ENCODE measurements at places on chromosomes 11 and 22.

- DNase-seq = no peak
These were observed 32.2 kb downstream of the C2CD3 start for GRCh38 chr11:74138572-74138971.

DNA sequence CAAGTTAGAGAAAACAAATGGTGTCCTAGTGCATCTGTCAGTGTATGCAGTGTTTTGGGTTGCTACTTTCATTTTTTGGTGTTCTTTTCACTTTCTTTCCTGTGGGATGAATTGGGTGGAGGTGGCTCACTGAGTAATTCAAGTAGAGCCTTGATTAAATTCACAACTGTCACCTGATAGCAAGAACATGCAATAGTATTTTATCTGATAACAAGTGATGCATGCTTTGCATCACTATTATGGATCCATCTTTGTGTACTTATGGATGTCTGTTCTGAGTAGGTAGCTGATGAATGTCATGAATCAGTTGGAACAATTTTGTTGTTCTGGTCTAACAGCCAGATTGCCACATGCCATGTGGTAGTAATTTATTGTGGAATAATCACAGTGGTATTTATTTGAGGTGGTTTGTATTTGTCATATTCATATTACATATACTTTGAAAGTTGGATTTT is 87.5 kb downstream of the DDX10 start:
- no peak for DNase-seq

GRCh38 chr11:83583757-83584366 is 297.7 kb upstream of the CCDC90B start:
- DNase-seq = no peak

- no peak for DNase-seq
These were observed 10.4 kb downstream of the SEPTIN3 start for GRCh38 chr22:41979423-41980250.

- no peak for DNase-seq
These were observed 5.1 kb upstream of the CLCF1 start for GRCh38 chr11:67378544-67378943.

Data from activated CD4-positive, alpha-beta T cell treated with anti-CD3 and anti-CD28 coated beads, Interleukin-2, amount 50 U/mL, for 1 hour (primary cell).